ENCODE measurements at places on chromosomes 5 and 9. TPM values are rescaled to one million over a fixed set of nuclear protein-coding genes. Genes with fewer than 3 reads are reported as not detected.

- no peak for DNase-seq
Measured at GRCh38 chr9:126157423-126157822, 169.2 kb upstream of the MVB12B start.

DNA sequence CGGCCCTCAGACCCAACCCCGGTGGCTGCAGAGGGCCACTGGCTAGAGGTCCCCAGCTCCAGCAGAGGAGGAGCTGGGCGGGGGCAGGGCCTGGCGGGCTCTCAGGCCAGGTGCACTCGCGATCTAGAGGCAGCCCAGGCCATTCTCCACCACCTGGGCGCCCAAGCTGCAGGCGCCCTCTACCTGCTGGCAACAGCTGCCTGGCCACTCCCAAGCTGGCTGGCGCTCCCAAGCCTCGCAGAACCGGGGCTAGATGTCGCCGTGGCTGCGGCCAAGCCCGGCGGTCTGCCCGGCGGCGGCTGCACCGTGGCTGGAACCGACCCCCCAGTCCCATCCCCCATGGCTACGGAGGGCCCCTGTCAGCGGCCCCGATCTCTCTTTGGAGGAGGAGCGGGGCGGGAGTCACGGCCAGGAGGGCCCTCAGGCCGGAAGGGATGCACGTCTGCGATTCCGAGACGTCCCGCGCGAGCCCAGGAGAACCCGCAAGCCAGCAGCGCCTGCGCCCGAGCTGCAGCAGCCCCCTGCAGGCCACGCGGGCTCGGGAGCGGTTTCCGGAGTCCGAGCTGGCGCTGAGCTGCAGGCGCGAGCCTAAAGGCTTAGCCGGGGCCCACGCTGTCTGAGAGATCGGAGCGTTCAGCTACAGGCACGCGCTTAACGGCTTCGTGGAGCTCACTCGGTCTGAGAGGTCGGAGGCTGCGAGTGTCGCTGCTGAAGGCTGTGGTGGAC lies 44.3 kb upstream of the BICD2 start:
- DNase-seq, result peak; percentile 33

- no peak for DNase-seq
Measured at GRCh38 chr5:147763791-147764525, 18.6 kb downstream of the JAKMIP2 start.

DNA sequence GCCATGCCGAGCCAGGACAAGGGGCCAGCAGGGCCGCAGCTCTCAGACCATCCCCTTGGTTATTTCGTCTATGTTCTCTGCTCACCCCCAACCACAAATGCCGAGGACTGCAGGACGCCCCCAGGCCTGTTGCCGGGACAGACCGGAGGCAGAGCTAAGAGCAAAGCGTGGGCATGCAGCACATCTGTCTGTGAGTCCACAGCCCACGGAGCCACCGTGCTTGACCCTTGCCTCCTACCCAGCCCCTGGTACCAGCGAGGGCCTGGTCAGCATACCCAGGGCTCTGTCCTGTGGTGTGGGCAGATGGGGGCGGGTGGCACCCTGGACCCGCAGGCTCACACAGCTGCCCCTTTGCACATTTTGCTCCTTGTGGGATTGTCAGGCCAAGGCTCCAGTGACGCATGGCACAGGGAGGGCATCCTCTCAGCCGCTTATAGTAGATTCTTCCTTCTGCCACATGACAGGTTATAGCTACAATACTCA lies 4.7 kb downstream of the BRD3 start:
- no peak for DNase-seq

The TICAM2 gene
- polyA plus RNA-seq, result 3.0 TPM

The LCN15 gene
- not detected for polyA plus RNA-seq

- DNase-seq, result no peak
Measured at GRCh38 chr9:98867103-98867428, 59.6 kb downstream of the GALNT12 start.

The TAF1L gene
- 0.03 TPM for polyA plus RNA-seq

DNA sequence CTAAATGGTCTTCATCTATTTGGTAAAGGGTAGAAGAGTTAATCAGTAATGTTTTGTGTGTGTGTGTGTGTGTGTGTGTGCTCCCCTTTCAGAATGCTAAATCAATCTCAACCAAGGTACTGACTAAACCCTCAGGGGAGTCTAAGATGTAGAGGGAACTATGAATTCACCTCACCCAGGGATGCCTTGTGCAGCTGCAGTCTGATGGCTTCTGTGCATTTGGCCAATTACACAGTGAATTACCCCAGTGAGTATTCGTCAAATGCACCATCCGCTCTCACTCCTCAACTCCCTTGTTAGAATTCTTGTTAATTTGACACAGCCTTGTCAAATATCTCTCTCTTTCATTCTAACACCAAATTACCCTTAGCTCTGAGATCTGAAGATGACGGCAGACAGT lies 234.6 kb downstream of the GABRB2 start:
- no peak for DNase-seq

DNA sequence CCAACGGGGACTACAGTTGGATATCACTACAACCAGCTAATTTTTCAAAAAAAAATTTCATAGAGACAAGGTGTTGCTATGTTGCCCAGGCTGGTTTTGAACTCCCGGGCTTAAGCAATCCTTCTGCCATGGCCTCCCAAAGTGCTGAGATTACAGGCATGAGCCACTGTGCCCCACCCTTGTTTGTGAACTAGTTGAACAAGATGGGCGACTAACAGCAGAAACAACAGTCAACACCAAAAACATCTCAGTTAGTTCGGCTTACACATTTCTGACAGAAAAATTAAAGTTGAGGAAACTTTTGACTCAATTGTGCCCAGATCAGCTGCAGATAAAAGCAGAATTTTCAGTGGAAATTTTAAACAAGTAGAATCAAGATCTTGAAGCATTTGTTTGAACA lies 470.1 kb downstream of the TLE4 start:
- no peak for DNase-seq

The MRNIP gene
- 31.3 TPM for polyA plus RNA-seq

The CDKN2B gene
- polyA plus RNA-seq, result 0.24 TPM

The SLC25A25 gene
- 13.4 TPM for polyA plus RNA-seq

GRCh38 chr5:79743846-79744605 lies 54.4 kb downstream of the CMYA5 start:
- no peak for DNase-seq

DNA sequence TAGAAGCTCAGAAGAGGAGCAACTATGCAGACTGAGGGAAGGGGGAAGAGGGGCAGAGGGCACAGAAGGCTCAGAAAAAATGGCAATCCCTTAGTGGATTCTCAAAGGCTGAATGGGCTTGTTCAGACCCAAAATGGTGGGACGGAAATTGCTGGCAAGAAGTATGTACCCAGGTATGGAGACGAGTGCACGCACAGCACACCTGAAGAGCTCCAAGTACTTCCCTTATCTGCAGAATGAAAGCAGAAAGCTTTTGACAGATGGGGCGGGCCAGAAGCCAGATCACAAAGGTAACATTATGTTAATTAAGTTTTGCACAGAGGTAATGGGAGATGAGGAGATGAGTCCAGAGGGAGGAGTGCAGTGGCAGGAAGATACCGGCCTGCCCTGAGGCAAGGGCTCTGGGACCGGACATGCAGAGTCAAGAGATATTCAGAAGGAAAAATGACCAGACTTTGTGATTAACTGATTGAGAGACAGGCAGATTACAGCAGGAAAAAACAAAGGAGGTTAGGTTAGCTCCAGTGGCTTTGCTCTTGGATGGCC lies 138.1 kb upstream of the PIK3R1 start:
- no peak for DNase-seq

DNA sequence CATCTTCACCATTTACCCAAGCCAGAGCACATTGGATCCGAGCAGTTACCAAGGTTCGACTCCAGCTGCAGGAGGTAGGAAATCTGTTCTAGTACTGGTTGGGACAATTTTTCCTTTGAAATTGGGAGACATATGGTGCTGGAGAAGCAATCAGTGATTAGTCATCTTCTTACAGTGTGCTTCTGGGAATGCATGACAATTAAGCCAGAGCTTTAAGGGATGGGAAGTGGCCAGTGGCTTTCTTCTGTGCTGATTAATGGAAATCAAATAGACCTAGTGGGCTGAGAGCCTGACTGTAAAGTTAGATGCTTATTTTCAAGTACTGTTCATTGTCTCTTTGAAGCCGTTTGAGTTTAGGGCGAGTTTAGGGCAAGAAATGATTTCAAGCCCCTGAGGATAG lies 152.1 kb downstream of the UNC13B start:
- DNase-seq, result no peak

All from left renal pelvis (tissue), 4 donors.